ENCODE measurements at places on chromosomes 12 and 14.

DNA sequence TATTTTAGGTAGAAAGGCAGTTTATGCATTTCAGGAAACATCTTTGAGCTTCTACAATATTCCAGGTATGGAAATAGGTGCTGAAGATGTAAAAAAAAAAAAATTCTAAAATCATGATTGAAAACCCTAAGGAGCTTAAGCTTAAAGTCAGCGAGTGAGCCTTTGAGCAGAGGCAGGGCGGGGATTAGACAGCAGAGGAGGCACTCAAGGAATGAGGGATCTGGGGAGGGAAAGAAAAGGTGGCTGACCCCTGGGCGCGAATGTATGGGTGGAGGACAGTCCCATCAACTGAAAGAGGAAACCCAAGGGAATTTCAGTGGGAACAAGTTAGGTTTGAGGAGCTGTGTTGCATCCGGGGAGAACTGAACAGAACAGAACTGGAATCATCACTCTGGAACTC lies 6.4 kb upstream of the PTMS start:
- no peak for DNase-seq

GRCh38 chr14:104134061-104134965 lies 4.1 kb upstream of the KIF26A start:
- DNase-seq = no peak

DNA sequence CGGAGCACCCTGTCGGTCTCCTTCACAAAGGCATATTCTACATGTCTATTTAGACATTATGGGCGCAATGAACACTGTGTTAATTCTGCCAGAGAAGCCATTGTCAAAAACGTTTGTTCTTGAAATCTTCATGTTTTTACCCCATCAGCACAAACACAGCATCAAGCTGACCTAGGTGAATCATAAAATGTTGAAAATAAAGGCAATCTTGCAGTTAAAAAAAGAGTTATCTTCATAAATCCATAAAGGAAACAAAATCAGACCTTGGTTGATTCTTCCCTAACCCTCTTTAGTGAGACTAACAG lies 154.9 kb downstream of the DIO2 start:
- DNase-seq = no peak

GRCh38 chr12:53292426-53292825 lies 2.9 kb upstream of the PFDN5 start:
- DNase-seq = no peak

- no peak for DNase-seq
Observed at GRCh38 chr12:72134246-72135020, 137.7 kb upstream of the TRHDE start.

DNA sequence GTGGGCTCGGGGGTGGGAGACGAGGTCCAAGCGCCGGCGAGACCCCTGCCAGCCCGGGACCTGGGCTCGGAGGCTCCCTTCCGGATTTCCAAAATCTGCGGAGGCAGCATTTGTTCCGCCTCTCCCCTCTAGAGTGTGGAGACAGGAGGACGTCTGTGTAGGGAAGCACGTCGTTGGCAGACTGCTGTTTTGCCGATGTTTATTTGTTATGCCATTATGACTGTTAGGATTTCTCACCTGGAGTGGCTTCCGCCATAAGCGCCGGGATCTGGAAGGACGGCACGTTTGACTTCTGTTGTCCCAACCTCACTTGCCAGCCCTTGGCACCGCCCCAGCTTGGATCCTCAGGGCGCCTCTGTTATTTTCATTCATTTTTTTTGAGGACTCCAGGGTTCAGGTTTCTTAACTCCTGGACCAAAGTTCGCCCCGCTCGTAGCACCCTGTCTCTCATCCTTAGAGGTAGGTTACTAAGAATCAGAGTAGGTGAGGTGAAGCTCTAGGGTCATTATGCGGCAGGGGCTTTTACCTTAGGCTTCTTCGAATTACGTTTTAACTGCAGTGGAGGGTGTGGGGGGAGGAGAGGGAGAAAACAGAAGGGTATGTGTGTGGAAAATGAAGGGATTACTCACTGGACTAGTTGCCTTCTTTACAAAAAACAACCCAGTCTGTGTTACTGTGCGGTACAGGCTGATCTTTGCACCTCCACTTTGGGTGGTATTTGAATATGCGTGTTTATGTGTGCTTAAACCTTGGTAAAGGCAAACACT lies 547 bp upstream of the PYGL start:
- peak; percentile 36 for DNase-seq

DNA sequence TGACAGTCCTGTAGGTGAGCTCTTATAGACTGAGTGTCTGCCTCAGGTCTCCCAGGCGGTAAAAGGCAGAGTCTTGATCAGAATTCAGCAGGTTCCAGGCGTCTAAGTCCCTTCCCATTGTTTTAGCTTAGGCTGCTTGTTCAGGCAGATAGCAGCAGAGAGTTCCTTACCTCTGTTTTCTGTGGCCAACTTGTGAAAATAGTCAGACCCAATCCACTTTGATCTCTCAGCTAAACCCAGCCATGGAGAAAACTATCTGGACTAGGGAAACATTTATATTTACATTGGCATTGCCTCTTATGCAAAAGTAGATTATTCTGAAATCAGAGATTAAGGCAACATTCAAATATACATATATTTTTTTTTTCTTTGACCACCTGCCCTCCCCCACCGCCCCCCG lies 21.4 kb downstream of the CCDC62 start:
- no peak for DNase-seq

DNA sequence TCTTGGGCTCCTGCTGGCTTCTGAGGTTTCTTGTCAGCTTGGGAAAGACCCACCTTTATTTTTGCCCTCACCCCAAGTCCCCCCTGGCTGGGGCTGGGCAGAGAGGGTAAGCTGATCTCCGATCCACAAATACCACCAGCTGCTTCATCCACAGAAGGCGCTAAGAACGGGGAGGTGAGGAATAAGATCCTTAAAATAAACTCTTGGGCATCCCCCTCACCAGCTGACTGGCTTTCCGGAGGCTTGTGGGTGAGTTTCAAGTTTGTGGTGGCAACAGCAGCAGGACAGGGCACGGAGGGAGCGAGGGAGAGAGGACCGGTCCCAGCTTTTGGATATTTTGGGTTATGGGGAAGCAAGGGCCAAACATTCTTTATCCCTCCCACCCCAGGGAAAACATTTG lies 20.8 kb upstream of the HSPB8 start:
- no peak for DNase-seq

DNA sequence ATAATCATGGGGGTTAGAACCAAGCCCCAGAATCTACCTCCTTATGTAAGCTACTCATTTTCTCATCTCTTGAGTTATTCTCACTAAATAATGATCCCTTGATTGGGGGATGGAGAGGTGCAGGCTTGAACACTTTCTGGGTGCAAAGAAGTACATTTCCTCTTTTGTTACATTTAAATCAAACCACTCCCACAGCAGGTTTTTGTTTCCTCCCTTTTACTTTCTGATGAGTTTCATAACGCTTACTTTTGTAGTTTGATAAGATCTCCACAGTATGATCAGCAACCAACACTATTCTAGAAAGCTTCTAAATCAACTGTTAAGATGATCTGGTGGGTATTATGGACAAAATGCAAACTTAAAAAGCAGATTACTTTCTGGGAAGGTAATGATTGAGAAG lies 20.5 kb downstream of the VCPKMT start:
- no peak for DNase-seq

DNA sequence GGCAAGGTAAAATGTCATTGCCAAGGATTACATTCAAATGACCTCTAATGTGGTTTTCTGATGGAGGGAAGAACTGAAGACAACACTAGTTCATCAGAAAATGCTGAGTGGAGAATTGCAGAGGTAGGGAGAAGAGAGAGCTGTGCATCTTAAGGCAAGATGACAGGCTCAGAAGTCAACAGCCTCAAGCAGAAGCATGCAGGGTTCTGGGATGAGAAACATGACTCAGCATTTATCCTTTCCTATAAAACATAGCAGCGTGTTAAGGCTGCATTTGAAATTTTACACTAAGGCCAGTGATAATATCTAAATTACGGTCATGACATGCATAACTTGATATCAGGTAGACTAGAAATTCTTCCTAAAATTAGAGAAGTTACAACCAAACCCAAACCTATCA lies 53.7 kb upstream of the DYRK2 start:
- no peak for DNase-seq

DNA sequence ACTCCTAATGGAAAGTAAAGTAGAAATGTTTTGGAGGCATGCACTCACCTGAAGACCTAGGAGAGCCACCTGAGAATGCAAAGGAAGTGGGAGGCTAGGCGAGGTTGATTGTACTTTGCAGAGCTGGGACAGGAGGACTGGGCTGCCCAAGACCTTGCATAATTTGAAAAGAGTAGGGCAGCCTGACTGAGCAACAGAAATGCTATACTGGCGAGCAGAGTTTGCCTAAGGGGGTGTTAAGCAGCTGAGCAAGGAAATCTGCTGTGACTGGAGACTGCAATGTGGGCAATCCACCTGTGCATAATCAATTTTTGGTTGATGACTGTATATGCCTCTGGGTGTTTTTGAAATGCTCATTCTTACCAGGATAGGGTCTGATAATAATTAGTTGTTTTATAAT lies 834.1 kb downstream of the TRHDE start:
- no peak for DNase-seq

DNA sequence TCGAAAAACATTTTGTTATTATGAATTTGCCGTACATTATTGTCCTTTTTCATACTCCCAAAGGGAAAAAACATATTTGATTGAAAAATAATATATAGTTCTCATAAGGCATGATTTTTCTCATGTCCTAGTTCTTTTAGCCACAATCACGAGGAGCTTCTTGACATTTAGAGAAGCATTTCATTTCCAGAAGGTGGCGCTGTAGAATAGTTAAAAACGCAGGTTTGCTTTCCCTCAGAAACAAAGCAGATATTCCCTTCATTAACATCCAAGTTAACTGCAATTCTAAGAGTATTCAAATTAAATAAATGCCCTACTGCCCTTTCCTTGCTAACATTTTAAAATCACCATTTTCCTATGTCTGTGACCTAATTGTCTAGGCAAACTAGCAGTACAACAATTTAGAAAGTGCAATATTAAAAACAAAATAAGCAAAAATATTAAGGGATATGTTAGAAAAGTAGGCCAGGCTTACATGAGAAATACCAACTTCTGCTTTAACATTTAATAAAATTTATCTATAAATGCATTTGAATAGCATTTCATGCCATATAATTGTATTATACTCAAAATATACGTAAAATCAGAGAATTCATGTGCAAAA lies 10.9 kb upstream of the PIK3C2G start:
- no peak for DNase-seq

- peak; percentile 60 for DNase-seq
Observed at GRCh38 chr12:132614861-132615578, 3.6 kb upstream of the P2RX2 start.

DNA sequence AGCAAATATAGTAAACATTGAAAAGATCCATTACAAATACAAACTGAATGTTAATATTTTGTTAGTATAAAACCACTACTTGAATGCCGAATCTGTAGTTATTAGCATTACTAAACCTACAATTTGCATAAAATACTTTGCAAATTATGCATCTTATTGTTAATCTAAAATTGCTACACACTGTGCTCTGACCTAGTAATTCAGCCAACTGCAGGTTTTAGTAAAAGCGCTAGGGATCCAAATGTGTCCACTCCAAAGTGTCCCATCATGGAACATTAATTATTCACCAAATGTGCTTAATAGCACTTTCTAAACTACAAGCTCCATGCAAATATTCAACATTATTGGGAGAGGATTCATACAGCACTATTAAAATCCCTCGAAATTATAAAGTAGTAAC lies 14.3 kb downstream of the HECTD4 start:
- no peak for DNase-seq

GRCh38 chr12:56223571-56224101 lies 506 bp upstream of the NABP2 start:
- no peak for DNase-seq

GRCh38 chr12:89706551-89706950 lies 2.1 kb downstream of the ATP2B1 start:
- no peak for DNase-seq

DNA sequence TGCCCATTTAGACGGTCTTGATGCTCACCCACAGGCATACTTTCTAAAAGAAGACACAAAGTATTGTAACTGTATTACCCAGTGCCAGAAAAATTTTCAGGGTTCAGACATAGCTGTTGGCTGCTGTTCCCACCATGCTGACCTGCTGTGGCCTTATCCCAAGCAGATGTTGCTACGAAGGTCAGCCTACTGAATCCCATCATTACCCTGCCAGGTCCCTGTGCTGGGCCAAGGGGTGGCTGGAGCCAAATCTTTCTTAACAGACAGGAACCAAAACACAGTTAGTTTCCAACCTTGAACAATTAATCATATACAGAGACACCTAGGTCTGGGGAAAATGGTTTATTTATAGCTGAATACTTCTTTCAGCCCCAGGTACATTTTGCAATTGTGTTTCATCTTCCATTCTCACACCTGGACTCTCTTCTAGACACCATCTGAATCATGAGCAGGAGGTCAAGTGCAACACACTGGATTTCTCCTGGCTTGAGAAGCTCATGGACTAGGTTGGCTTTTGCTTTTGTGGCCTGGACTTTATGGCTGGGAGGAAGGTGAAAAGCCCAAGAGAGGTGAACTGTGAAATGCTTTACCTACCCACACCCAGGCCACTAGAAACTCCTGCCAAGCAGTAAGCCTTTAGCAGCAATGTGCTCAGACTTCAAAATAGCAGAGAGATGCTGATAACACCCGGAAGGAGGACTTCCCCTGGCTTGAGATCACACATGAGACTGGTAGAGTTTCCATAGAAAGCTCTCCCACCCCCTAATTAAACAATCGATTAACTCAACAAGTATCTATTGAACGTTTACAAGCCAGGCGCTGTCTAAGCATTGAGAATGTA lies 150.1 kb downstream of the SUDS3 start:
- no peak for DNase-seq

GRCh38 chr12:89499857-89500256 lies 24.7 kb downstream of the GALNT4 start:
- DNase-seq = no peak

DNA sequence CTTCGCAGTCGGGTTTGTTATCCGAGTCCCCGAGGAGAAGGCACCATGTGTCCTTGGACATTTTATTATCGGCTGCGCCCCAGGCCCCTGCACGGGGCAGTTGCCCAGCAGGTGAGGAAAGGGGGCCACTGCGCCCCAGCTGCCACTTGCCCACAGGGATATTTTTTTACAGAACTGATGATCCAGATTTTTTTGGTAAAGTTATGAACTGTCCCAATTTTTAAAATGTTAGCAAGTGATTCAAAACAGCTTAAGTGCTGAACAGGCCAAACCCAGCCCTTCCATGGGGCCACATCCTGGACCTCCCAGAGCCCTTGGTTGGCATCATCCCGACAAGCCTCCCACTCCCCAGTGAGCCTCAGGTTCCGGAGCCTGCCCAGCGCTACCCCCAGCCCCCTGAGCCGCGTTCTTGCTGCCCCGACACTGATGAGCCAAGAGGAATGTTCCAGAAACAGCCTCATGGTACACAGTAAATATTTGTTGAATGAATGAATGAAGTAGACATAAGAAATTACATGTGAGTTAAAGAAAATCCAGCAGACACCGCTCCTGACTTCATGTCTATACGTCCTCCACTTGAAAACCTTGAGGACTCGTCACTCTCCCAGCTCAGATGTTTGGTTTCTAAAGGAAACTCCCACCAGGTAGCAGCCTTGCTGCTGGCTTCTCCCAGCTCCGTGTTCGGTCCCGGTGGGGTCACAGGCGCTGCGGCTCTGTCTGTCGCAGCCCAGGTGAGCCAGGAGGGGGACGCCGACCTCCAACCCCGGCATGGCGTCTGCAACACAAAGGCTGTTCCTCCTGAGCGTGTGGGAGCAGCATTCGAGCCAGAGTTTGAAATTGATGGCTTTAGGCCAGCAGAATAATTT lies 88.5 kb downstream of the ADGRD1 start:
- DNase-seq = no peak

GRCh38 chr14:100129161-100129589 lies 30.3 kb downstream of the DEGS2 start:
- DNase-seq = no peak
